ENCODE measurements at places on chromosomes 4 and X.

DNA sequence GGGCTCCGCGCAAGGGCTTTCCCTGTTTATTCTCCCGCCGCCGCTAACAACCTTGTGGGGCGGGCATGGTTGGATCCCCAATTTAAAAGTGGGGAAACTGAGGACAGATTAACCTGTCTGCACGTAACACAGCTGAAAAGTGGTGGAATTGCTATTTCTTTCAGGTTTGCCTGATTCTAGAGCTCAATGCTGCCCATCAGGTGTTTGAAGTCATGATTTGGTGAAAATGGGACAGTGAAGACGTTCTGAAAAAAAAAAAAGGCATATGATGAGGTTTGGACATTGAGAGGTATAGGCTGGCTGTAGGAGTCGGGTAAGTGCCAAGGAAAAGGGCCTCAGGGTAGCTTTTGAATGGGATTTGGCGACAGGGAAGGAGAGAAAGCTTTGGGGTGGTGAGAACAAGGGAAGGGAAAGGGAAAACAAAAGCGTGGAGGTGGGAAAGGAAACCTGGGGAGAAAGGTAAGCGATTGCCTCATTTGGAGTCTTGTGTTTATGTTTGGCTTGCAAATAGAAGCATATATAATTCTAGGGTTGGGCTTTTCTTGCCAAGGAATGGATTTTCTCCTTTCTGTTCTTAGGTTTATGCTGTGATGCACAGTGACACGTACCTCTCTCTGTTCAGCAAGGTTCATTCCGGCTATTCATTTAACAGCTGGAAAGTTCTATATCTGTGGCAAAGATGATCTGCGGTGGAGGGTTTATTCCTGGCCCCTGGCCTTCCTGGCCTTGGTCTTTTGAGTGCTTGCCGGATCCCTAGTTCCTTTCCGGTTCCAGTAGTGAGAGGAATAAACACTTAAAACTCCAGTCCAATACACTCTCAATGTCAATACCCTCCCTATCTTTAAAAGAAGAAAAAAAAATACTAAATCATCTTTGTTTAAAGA lies 2.4 kb upstream of the STIM2 start:
- no peak for DNase-seq

- no peak for DNase-seq
Measured at GRCh38 chr4:52588097-52588496, 71.0 kb downstream of the USP46 start.

DNA sequence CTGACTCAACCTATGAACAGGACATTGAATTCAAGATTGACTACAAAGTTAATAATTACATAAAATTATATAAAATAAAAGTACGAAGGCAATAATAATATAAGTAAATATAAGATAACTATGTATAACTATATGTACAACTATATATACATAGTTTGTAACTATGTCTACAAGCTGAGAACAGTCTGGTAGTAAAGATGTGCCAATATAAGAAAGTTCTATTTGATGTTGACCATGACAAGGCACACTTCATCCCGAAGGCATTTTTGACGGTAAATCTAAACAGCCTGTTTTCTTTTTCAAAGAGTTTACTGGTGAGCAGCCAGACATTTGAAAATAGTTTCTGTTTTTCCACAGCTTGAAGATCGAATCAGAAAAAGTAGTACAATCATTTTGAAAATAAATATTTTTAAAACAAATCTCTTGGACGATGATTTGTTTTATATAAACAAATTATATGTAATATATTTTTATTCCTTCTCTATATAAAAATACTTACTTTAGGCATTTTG lies 112.9 kb downstream of the CEP44 start:
- no peak for DNase-seq

GRCh38 chr4:89070041-89070440 lies 13.1 kb upstream of the FAM13A start:
- DNase-seq, result no peak

- no peak for DNase-seq
Measured at GRCh38 chrX:6159468-6159867, 69.2 kb downstream of the NLGN4X start.
